ENCODE measurements at places on chromosomes 11 and 22.

DNA sequence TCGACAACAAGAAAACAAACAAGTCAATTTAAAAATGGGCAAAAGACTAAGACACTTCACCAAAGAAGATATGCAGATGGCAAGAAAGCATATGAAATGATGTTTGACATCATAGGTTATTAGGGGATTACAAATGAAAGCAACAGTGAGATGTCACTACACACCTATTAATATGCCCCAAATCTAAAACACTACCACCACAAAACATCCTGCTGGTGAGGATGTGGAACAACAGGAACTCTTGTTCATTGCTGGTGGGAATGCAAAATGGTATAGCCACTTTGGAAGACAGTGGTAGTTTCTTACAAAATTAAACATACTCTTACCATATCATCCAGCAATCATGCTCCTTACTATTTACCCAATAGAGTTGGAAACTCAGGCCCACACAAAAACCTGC lies 29.0 kb downstream of the PRRG4 start:
- no peak for DNase-seq

- DNase-seq: no peak
Observed at GRCh38 chr11:17542249-17542648, 2.0 kb downstream of the USH1C start.

- DNase-seq: no peak
Observed at GRCh38 chr11:108392353-108392752, 75.0 kb downstream of the C11orf65 start.

- DNase-seq: peak; percentile 50
Observed at GRCh38 chr22:42399315-42400271, 32.6 kb downstream of the NFAM1 start.

- DNase-seq: no peak
Observed at GRCh38 chr11:134252346-134253187, 585 bp downstream of the THYN1 start.

Measured in Daoy (cell line).